ENCODE measurements at places on chromosomes 4 and X.

- peak; percentile 79 for DNase-seq
Measured at GRCh38 chr4:15479089-15479912, 9.6 kb downstream of the CC2D2A start.

- DNase-seq, result no peak
Measured at GRCh38 chr4:169249214-169249973, 21.4 kb downstream of the SH3RF1 start.

GRCh38 chrX:45794323-45794994, 593.8 kb upstream of the DIPK2B start:
- no peak for DNase-seq

GRCh38 chrX:71253253-71254091, 468 bp downstream of the ZMYM3 start:
- no peak for DNase-seq

- no peak for DNase-seq
Measured at GRCh38 chrX:108438110-108438623, at the start of gene COL4A6. COL4A6 (minus strand) TSS chrX:108438422; CDS start chrX:108438196, 226 bp downstream.

GRCh38 chr4:37999000-37999716, 39.0 kb downstream of the PTTG2 start:
- DNase-seq, result no peak

DNA sequence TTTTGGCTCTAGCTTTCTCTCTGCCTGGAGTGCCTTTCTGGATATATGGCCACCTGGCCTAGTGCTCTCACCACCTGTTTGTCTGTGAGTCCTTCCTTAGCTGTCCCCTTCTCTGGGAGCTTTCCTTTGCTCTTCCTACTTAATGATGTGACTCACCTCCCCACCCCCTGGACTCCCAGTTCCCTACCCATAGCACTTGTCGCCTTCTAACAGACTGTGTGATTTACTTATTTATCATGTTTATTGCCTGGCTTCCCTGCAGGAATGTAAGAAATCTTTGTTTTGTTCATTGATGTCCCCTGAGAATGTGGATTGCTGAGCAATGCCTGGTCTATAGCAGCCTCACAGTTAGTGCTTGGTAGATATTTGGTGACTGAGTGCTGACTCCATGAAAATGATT, 18.9 kb downstream of the ADD1 start:
- peak; percentile 34 for DNase-seq

GRCh38 chr4:95107004-95107403, 349.2 kb downstream of the BMPR1B start:
- DNase-seq, result no peak

DNA sequence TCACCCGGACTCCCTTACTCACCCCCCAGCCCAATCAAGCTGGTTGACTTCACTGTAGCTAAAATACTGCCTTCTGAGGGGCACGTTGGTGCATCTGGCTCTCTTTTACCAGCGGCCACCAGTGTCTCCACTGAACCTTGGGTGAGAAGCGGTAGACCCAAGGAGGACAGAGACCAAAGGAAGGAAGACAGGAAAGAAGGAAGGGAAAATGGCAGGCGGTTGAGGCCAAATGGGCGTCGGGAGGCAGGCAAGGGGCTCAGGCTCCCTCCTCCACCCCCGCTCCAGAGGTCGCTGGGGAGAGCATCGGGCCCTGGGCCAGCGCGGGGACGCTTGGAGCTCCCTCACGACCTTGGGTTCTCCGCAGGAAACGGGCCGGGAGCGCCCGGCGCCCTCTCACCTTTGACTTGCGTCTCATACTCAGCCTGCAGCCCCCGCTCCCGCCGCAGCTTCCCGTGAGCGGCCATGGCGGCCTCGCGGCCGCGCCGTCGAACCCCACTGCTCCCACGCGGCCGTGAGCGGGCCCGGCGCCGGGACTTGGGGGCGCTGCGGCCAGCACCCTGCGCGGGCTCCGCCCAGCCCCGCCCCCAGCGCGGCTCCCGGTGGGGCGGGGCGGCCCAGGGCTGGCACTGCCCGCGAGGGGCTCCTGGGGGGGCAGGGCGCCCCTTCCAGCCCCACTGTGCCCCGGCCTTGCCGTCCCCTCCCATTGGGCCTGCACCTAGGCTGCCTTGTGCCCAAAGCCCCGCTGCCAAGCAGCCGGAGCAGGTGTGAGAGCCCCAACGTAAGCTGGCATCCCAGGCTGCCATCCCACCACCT, at the start of gene ARHGAP4:
ARHGAP4 (minus strand) TSS at position 526 of the 813 bp plus-strand sequence; CDS start at position 464, 62 bp downstream.
- DNase-seq, result no peak

DNA sequence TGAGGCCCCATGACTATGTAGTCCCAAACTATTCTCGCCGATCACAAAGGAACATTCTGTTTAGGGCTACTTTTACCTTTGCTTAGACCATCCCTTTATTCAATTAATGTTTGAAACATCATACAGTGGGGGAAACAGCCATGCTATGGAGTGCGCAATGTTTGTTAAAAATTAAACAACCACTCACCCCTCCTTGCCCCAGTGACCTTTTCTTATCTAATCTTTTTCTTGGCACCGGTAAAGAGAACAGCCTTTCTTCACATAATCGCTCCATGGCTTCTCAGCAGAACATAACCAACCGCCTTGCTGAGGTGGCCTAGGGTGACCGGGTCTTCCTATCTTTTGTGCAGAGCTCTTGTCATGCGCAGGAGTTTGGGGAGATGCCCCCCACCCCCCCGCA, 152.6 kb downstream of the VCX3A start:
- DNase-seq, result no peak

GRCh38 chr4:65943076-65943475, 272.8 kb upstream of the EPHA5 start:
- DNase-seq, result peak; percentile 12

DNA sequence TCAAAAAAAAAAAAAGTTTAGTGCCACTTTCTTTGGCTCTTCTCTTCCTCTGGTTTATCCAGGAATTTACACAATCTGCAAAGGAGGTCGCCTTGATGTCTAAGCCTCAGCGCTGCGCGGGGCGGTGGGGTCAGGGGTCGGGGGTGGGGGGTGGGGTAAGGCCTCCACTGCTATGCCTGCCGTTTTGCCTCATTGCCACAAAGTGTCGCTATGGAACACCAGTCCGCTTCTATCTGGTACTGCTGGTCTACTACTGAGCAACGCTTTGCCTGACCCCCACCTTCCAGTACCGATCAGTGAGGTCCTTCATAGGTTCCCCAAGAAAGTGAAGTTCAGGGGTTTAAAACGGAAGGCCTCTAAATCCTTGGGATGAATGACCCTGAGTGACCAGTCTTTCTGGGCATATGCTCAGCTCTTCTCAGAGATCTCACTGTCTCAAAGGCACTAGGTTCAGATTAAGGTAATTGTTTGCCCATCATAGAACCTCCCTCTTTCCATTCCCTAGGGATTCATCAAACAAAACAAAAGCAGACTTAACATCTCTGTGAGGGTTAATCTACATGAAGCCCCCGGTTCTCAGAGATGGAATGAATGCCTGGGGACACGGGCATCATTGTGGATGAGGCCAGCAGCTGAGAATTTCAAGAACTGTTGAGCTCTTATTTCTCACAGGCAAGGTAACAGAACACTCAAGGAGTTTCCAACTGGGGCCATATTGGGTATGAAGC, 16.9 kb upstream of the TSR2 start:
- DNase-seq, result no peak

DNA sequence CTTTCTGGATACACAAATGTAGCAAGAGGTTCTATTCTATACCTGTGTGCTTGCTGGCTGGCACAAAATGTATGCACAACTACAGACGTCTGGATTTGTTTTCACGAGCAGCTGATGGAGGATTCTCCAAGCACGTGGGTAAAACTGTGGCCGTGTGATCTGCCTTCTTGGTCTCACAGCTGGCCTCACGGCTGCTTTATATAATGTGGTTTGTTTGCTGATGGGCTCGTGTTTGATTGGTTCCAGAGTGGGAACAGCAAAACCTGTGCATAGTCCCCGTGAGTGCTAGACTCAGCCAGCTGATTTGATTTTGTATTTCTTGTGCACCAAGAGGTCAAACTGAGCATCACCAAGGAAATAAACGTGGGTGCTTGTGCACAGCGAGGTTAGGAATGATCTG, 262.6 kb upstream of the RPS6KA3 start:
- no peak for DNase-seq

GRCh38 chr4:167359711-167360110, 125.4 kb upstream of the SPOCK3 start:
- DNase-seq, result no peak

- no peak for DNase-seq
Measured at GRCh38 chr4:135338181-135338580, 1136.6 kb upstream of the PABPC4L start.

- DNase-seq, result no peak
Measured at GRCh38 chr4:151561551-151562256, 152.7 kb downstream of the FHIP1A start.

DNA sequence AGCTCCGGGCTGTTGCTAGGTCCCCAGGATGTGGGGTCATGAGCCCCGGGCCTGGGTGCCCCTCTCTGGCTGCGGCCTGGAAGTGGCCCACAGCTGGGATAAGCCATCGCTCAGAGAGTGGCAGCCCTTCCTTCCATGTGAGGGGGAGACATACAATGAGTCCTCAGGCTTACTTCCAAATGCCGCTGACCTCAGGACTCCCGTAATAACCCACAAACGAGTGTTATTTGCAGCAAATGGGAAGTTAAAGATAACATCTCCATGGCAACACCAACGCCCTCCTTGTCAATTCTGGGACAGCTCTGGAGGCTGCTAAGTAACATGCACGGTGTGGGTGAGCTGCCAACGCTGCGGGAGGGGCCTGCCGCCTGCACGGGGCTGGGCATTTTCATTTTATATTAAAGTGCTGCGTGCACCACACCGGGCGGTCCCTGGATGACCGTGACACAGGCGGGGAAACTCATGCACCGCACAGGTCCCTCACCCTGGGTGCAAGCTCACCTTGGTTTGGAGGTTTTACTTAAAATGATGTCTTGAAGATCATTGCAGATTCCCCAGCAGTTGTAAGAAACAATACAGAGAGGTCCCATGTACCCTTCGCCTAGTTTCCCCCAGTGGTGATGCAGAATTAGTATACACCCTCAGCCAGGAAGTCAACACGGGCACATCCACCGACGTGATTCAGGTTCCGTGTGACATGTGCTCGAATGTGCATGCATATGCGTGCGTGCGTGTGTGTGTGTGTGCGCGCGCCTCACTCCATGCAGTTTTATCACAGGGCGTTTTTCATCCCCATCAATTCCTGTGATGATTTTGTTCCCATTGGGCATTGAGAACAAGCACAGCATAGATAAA, 79.4 kb downstream of the ABLIM2 start:
- DNase-seq, result no peak

Data from fibroblast of skin of left quadriceps (primary cell).